Chondrocyte (in vitro differentiated cells): ENCODE measurements at places on chromosomes 5 and 9. TPM values are rescaled to one million over a fixed set of nuclear protein-coding genes. Genes with fewer than 3 reads are reported as not detected.

DNA sequence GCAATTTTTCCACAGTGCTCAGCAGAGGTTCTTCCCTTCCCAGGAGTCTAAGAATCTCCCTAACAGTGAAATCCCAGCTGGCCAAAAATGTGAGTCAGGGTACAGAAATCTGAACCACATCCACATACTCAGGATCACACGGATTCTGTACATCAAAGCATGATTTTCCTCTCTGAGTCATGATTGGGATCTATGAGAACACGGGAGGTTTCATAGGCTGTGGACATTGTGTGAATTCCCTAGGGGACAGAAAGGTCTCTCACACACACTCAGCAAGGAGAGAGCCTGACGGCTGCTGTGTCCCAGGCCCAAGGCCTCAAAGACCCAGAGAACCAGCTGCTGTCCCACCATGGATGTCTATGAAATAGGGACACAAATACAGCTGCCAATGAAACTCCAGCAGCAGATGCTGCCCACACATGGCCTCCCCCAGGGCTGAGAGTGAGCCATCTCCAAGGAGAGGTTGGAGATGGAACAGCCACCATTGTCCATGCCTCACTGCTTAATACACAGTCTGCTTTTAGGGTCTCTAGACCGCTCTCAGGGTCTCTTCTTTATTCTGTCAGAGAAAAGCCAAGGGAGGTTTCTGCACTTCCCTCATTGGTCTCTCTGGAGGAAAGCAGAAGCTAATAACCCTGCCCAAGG lies 102.7 kb downstream of the ADAMTS12 start:
- peak overlapping the region; percentile 91 for H3K27ac ChIP-seq
- H3K4me3 ChIP-seq: no peak overlapping the region
- no peaks in the 10 kb centered on the region for H3K27me3 ChIP-seq
- H3K36me3 ChIP-seq: peaks cover 6% of the 10 kb centered on the region
- H3K4me1 ChIP-seq: peaks cover 24% of the 10 kb centered on the region
- no peak for DNase-seq

CDKN2B gene
- 247 to 252 TPM (median 247 TPM) in 3 replicates for total RNA-seq

- H3K27ac ChIP-seq: peak overlapping the region; percentile 99
- H3K36me3 ChIP-seq: no peaks in the 10 kb centered on the region
- peak overlapping the region; percentile 89 for H3K4me3 ChIP-seq
- no peaks in the 10 kb centered on the region for H3K27me3 ChIP-seq
Measured at GRCh38 chr5:43039471-43040286, 440 bp downstream of the ANXA2R start.

DNA sequence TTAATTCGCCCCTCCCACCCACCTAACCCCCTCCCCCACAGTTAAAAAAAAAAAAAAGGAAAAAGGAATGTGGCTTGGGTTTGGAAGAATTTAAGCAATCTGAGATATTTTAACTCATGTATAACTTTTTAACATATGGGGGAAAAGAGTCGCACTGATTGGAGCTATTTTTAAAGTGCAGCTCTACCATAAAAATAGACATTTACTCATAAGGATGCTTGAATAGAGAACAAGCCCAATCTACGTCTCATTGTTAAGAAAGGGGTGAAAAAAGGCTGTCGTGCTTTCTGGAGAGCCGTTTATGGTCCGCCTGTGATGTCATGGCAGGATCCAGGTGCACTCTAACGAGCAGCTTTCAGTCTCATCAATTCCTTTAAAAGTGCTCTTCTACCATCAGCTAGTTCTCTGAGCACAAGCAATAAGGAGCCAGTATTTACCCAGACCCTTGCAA lies 142.4 kb downstream of the ELAVL2 start:
- H3K27me3 ChIP-seq: no peaks in the 10 kb centered on the region
- H3K27ac ChIP-seq: no peak overlapping the region
- DNase-seq: no peak
- H3K36me3 ChIP-seq: no peaks in the 10 kb centered on the region
- no peak overlapping the region for H3K4me3 ChIP-seq

DNA sequence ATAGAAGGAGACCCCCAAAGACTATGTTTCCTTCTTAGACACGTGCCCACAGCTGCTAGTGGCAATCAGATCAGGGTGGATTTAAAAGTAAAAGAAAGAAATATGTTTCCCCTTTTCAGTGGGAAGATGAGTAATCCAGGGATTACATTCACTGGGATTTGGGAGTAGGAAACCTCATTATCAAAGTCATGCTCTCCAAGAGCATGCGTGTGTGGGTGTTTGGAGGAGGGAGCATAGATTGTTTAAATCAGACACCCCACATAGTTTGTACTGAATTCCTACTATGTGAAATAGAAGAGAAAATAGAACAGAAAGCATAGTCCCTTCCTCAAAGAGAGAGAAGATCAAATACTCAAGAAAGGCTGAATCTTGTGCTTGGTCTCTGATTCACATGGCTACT lies 65.5 kb upstream of the TBCA start:
- no peaks in the 10 kb centered on the region for H3K36me3 ChIP-seq
- DNase-seq: no peak
- no peak overlapping the region for H3K27ac ChIP-seq
- H3K4me1 ChIP-seq: peaks cover 4% of the 10 kb centered on the region

- no peak overlapping the region for H3K4me3 ChIP-seq
- no peaks in the 10 kb centered on the region for H3K4me1 ChIP-seq
- peaks cover 25% of the 10 kb centered on the region for H3K27me3 ChIP-seq
- peak; percentile 65 for DNase-seq
- no peak overlapping the region for H3K27ac ChIP-seq
- peaks cover 6% of the 10 kb centered on the region for H3K36me3 ChIP-seq
Measured at GRCh38 chr5:133140311-133140710, 88.5 kb downstream of the HSPA4 start.

PAEP gene
- total RNA-seq: not detected in 3 replicates

DNA sequence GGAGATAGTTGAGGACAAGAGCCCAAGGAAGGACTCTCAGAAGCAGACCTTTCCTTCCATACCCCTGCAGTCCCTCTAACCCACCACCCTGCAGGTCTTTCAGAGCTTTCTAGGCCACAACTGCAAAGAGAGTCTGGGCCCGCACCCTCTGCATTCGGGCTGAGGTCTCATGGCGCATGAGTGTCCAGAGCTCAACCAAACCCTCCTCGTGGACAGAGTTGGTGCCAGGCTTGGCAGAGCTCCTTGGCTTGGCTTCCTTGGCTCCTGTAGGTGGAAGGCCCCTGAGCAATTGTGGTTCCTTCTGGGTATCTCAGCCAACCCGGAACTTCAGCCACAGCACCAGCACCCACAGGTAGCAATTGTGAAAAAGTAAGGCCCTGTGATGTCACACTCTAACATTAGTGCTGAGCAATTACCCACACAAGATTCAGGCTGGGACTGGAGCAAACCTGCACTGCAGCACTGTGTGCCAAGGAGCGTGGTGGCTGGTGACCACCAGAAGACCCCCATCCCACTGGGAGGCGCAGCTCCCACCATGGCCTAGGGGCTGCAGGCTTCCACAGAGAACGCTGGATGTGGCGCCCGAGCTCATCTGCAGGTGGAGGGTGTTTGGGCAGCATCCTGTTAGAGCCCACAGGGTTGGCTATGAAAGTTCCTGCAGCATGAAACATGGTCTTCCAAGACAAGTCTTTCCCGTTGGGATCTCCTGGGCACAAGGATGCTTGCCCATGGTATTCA lies 38.8 kb downstream of the FOXI1 start:
- no peaks in the 10 kb centered on the region for H3K36me3 ChIP-seq
- peaks cover 25% of the 10 kb centered on the region for H3K4me1 ChIP-seq
- no peak overlapping the region for H3K27ac ChIP-seq
- H3K27me3 ChIP-seq: peaks cover 9% of the 10 kb centered on the region
- no peak for DNase-seq
- no peak overlapping the region for H3K4me3 ChIP-seq

GRCh38 chr9:25397746-25398145 lies 280.5 kb downstream of the TUSC1 start:
- H3K4me1 ChIP-seq: no peaks in the 10 kb centered on the region
- DNase-seq: no peak
- no peak overlapping the region for H3K27ac ChIP-seq
- no peak overlapping the region for H3K4me3 ChIP-seq

GRCh38 chr5:14787801-14788579 lies 83.6 kb downstream of the ANKH start:
- no peak overlapping the region for H3K4me3 ChIP-seq
- peaks cover 14% of the 10 kb centered on the region for H3K36me3 ChIP-seq
- peaks cover 19% of the 10 kb centered on the region for H3K4me1 ChIP-seq

GRCh38 chr5:1657161-1657741 lies 133.5 kb upstream of the LPCAT1 start:
- H3K4me3 ChIP-seq: no peak overlapping the region
- peaks cover 42% of the 10 kb centered on the region for H3K27me3 ChIP-seq
- H3K27ac ChIP-seq: no peak overlapping the region
- DNase-seq: no peak
- no peaks in the 10 kb centered on the region for H3K36me3 ChIP-seq

DNA sequence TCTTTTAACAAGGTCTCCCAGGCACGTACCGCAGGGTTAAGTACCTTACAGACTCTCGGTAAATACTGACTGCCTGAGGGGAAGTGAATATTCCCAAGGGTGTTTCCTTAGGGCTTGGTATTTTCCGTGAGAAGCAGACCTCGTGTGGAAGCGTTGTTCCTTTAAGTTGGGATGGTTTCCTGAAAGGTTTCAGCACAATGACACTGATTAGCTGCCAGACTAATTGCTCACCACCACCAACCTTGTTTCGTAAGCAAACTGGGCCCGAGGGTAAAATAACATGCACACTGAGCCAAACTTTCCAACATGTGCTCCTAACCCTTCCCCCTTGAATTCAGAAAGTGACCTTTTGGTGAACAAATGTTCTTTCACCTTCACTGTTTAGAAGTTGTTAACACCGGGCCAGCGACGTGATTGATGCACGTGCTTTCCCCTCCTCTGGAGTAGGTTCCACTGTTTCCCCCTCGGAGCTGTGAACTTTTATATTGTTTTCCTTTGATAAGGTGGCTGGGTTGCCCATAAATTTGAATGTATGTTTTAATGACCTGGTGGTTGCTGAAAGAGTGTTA lies 128.1 kb upstream of the RPS23 start:
- peaks cover 10% of the 10 kb centered on the region for H3K36me3 ChIP-seq
- no peaks in the 10 kb centered on the region for H3K27me3 ChIP-seq
- no peak overlapping the region for H3K4me3 ChIP-seq
- peak overlapping the region; percentile 99 for H3K27ac ChIP-seq
- peaks cover 36% of the 10 kb centered on the region for H3K4me1 ChIP-seq
- no peak for DNase-seq

OGN gene
- total RNA-seq: 27.4 to 72.6 TPM (median 30.3 TPM) in 3 replicates

MYO10 gene
- 51.9 to 55.4 TPM (median 54.5 TPM) in 3 replicates for total RNA-seq

ENHO gene
- total RNA-seq: 0.97 to 1.6 TPM (median 1.3 TPM) in 3 replicates

DNA sequence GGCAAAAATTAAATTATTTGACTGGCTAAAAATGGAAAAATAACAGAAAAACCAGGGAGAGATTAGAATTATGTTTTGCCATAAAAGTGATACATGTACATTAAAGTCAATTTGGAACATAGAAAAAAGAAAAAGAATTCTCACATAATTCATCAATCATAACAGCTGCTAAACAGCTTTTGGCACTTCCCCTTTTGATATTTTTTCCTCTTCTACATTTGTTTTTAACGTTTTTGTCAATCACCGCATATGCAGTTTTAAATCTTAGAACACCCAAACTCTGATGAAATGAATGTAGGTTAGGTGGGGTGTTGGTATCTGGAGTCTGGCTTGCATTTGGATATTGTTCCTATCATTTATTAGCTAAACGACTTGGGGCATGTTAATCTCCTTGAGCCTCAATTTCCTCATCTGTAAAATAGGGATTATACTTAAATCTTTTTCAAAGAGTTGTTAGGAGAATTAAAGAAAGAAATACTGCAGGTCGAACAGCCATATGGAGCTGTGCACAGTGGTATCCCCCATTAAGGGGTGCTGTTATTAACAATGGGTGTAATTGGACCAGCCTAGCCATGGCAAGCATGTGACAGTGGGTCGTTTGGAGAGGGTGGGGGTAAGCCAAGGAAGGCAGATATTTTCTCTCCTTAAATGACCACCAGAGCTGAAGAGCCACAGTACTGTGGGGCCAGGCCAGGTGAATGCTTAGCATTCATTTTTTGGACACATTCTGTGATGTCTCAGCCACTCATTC lies 22.6 kb downstream of the NPR3 start:
- no peaks in the 10 kb centered on the region for H3K27me3 ChIP-seq
- peaks cover 56% of the 10 kb centered on the region for H3K4me1 ChIP-seq
- H3K27ac ChIP-seq: peak overlapping the region; percentile 38
- H3K4me3 ChIP-seq: no peak overlapping the region
- DNase-seq: no peak
- peaks cover 30% of the 10 kb centered on the region for H3K36me3 ChIP-seq

ISL1 gene
- total RNA-seq: not detected in 3 replicates

DNA sequence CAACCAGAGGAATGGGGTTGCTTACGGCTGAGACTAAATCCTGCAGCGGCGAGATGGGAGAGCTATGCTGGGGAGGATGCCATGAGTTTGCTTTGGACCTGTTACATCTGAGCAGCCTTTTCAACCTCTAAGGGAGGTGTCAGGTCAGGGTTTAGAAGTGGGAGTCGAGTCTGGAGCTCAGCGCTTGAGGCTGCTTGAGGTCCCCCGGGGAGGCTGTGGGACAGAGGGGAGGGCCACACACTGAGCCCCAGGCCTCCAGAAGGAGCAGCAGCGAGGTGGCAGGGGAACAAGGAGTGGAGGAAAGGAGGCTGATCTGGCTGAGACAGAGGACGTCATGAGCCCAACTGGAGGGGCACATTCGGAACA lies 1.9 kb upstream of the QSOX2 start:
- no peak for DNase-seq
- H3K4me1 ChIP-seq: peaks cover 24% of the 10 kb centered on the region
- H3K4me3 ChIP-seq: no peak overlapping the region
- no peak overlapping the region for H3K27ac ChIP-seq

ECSCR gene
- total RNA-seq: 0.62 TPM in 1 of 3 replicates, not detected in the others

- peaks cover 1% of the 10 kb centered on the region for H3K36me3 ChIP-seq
- no peak overlapping the region for H3K27ac ChIP-seq
- no peaks in the 10 kb centered on the region for H3K4me1 ChIP-seq
- peaks cover 17% of the 10 kb centered on the region for H3K27me3 ChIP-seq
Measured at GRCh38 chr5:13859270-13860065, 85.0 kb downstream of the DNAH5 start.

PPIP5K2 gene
- 50.6 to 82.9 TPM (median 57.8 TPM) in 3 replicates for total RNA-seq

DNA sequence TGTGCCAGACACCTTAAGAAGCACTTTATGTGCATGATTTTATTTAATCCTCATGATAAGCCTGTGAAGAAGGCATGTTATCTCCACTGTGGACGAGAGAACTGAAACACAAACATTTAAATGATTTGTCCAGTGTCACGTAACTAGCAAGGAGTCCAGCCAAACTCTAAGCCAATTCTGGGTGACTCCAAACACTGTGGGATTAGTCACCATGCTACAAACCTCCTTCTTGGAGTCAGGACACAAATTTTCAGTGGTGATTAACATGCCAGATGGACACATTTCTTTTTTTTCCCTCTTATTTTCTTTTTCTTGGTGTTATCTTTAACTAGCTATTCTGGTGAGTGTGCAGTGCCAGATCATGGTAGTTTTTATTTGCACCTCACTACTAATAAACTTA lies 316.8 kb downstream of the NDUFS4 start:
- H3K27me3 ChIP-seq: no peaks in the 10 kb centered on the region
- no peaks in the 10 kb centered on the region for H3K36me3 ChIP-seq
- H3K4me1 ChIP-seq: peaks cover 9% of the 10 kb centered on the region

FYB1 gene
- not detected in 3 replicates for total RNA-seq

- no peaks in the 10 kb centered on the region for H3K27me3 ChIP-seq
- no peak overlapping the region for H3K4me3 ChIP-seq
- H3K27ac ChIP-seq: peak overlapping the region; percentile 36
- no peak for DNase-seq
- H3K36me3 ChIP-seq: peaks cover 3% of the 10 kb centered on the region
Measured at GRCh38 chr5:126801174-126801991, 24.4 kb downstream of the LMNB1 start.

GRCh38 chr5:113652161-113652560 lies 138.7 kb downstream of the YTHDC2 start:
- no peak overlapping the region for H3K27ac ChIP-seq
- peaks cover 16% of the 10 kb centered on the region for H3K27me3 ChIP-seq
- H3K4me3 ChIP-seq: no peak overlapping the region
- DNase-seq: no peak
- no peaks in the 10 kb centered on the region for H3K4me1 ChIP-seq
